ENCODE measurements at places on chromosomes 4 and X.

DNA sequence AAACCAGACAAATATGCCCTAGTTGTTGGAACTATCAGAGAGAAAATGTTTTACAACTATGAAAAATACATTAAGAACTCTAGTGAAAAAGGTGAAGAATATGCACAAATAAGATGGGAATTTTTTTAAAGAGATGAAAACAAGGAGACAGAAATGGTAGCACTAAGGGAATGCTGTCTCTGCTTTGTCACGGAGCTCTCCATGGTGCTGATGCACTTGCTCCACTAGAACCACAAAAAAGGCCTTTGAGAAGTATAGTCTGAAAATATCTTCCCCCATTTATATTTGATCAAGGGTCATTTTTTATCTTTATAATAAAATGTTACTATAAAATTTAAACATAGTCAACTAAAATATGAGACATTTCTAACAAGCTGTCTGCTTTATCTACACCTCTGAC, 1655.5 kb upstream of the AGA start:
- DNase-seq = no peak

- no peak for DNase-seq
These were observed 89.0 kb upstream of the MAPK10 start for GRCh38 chr4:86448871-86449270.

DNA sequence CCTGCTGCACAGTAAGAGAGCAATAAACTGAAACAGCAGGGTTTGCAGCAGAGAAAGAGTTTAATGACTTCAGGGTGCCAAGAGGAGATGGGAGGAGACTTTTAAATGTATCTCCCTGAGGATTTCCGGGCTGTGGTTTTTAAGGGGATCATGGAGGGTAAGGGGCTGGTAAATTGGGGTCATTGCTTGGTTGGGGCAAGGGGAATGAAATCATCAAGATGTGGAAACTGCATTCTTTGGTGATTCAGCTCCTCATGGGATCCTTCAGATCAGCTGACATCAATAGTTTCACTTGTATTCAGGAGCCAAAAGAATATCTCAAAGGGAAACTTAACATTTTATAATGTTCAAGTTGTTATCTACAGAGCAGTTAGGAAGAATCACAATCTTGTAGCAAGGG, 174.3 kb upstream of the ANXA10 start:
- no peak for DNase-seq

DNA sequence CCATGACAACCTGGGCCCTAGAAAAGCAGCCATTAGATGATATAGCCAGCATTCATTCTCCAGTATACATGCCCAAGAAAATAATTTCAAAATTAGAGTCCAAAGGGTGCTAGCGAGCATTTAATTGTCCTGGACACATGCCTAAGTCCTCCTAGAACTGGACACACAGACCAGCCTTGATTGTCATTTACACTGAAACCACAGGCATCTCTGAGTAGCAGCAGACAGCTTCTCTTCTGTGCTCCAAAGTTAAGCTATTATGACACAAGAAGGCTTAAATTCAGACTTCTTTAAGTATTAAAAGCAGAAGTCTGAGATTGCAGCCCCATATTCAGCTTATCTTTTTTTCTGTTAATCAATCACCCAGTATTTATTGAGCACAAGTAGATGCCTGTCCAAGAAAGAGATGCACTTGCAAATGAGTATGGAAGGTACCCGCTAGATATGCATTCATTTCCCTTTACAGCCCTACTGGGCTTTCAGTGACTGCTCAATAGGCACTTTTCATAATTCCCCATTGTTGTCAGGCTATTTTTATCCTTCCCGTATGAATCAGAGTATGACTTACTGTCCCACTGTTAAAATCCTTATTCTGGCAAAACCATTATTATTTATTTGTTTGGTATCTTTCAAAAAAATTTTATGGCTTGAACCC, 374.1 kb downstream of the FBXW7 start:
- no peak for DNase-seq

DNA sequence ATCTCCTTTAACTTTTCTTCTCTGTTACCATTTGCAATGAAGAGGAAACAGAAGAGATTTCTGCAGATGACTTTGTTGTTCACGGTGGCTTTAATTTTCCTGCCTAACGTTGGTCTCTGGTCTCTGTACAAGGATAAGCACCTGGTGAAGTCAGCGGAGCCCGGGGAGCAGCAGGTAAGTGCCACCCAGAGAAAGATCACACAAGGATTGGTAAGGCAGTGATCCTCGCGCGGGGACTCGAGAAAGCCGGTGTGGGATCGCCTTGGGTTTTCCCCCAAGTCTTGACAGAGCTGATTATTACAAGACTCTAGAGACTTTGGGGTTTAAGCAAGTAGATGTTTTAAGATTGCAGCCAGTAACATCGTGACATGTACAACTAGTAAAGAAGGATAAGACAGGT, 1.3 kb downstream of the GALNTL6 start:
- DNase-seq = no peak

DNA sequence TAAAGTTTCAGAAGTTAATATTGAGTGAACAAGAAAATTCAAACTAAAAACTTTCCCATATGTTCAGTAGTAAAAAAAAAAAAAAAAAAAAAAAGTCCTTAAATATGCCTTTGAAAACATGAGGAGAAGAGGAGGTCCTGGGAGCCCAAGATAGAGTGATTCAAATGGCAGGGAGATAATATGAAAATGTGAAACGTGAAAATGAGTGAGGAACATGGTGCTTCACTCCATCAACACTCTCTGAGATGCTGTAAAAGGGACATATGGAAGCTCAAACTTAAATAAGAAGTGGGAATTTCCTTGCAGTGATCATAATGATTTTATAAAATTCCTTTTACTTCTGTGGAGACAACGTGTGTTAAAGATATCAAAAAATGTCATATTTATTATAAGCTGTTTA, 423.9 kb downstream of the PABPC4L start:
- no peak for DNase-seq

- no peak for DNase-seq
These were observed 58.2 kb downstream of the DCLK2 start for GRCh38 chr4:150136481-150136880.

DNA sequence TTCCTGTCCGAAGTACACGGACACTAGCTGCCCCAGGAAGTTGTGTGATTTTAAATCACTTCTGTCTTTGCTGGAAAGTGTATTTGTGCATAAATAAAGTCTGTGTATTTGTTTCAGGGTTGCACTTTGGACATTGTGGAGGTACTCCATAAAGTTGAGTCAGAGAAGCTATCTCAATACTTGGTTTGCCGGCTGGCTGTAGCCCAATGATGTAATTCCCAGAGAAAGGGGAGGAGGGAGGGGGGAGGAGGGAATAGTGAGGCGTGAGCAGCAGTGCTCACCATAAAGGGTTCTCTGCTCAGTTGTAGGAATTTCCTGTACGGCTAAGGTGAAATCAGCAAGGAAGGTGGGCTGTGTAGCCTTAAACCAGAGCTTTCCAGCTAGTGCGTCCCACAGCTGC, 7.5 kb downstream of the APEX2 start:
- DNase-seq = no peak

DNA sequence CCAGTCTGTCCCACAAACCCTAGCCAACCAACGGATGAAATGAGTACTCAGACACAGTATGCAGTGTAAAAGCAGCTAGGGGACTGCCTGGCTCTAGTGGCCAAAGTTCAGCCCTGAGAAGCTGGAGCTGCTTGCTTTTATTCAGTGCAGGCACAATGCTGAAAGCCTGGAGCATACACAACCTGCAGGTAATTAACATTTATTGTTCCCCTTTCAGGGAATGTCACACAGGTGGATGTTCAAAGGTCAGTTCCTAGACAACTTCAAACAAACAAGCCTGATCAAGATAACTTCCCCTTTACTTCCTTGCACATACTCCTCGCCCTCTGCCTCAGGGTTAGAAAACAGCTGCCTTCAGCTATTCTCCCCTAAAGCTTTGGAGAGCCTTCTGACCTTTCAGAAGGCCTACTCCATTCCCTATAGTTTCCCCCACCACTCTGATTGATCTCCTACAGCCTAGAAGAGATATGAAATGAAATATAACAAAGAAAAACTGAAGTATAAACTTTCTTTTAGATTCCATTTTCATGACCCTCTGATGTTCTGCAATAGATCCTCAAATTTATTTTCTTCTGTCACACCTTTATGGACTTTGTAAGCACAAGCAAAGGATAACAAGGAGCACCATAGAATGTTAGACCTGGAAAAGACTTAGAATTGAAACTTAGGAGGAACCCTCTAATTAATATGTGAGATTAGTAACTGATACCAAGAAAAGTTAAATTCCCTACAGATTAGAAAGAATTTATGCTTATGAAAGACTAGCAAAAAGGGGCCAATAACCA, 6.8 kb upstream of the DCAF8L1 start:
- DNase-seq = no peak

DNA sequence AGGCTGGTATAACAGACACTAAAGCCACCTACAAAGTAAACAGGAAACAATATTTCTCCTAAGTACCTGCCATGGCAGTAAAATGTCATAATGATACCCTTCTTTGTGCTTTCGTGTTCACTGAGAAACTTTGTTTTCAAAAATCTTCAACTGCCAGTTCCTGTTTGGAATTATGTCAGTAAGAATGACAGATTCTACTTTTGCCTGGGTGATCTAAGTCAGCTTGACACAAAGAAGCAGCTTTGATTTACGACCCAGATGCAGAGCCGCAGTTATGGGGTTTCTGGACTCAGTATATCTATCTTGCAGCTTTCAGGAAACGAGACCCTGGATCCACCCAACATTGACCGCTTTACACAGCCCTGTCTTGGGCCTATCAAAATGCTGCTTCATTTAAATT, 71.2 kb downstream of the SNX25 start:
- DNase-seq = no peak

- DNase-seq = no peak
These were observed 16.1 kb downstream of the CBR4 start for GRCh38 chr4:168993714-168994510.

DNA sequence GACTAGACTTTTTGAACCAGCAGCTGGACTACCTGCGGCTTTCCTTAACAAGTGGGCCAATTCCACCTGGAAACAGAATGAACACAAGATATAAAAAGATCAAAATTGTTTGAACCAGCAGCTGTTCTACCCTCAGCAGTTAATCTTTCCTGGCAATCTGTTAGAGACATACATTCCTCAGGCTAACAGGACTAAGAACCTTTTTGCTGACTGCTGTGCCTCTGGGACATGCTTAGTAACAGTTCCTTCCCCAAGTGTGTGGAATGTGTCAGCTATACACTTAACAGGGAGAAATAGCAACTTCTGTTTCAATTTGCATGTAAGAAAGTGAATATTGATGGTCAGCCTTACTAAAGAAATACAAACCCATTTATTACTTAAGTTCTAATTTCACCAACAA, 554.4 kb downstream of the ARAP2 start:
- DNase-seq = no peak

DNA sequence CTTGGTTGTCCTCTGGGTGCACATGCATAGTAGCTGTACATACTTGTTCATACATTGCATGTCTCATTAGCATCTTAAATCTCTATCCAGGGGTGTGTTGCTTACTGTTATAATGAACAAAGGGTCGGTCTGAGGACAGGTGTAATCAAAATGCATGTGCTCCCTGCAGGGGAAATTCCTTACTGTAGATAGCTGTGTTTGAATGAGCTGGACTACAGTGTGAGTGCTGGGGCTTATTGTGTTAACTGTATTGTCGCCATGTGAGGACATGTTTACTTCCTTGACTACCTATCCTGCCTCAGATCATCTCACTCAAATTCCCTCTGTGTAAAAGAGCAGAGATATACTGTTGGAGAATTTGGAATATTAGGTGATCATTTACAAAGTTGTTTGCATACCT, 98.7 kb downstream of the KLHL34 start:
- DNase-seq = no peak

DNA sequence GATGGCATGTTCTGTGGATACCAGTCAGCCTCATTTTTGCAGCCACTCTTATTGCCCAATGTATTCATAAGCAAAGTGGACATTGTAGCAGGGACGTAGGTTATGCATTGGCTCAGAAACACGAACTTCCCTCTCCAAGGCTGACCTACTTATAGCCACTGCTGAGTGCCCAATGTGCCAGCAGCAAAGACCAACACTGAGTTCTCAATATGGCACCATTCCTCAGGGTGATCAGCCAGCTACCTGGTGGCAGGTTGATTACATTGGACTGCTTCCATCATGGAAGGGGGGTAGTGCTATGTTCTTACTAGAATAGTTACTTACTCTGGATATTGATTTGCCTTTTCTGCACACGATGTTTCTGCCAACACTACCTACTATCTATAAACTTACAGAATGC, 306.9 kb downstream of the KCNIP4 start:
- DNase-seq = no peak

DNA sequence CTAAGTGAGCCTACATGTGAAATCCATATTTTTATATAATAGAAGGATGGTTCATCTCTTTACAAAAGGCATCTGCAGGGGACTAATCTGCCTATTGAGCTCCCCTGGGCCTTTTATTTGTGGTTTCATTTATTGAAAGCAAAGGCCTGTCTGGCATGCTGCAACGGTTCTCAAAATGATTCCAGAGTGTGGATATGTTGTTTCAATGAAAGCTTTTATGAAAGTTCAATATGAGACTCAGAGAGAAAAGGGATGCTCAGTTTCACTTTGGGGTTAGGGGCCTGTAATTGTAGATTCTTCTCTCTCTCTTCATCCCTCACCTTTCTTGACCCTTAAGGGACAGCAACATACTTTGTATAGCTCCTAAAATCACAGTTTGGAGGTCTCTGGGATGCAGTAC, 204.2 kb upstream of the CASK start:
- no peak for DNase-seq

DNA sequence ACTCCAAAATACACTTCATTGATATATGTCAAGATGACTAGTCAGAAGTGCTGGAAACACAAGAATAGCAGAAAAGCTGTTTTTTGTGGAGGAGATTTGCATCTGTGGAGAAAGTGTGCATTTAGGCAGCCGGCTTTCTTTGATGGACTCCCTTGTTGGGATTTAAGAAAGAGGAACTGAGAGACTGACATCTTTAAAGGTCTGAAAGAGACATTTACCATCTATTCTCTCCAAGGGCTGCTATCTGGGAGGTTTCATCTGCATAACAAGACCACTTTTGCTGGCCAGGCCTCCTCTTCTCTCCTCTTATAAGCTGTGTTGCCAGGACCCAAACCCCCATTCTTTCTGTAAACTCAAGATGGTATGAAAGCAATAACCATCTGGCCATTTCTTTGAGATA, 1065.0 kb downstream of the NLGN4X start:
- DNase-seq = no peak

DNA sequence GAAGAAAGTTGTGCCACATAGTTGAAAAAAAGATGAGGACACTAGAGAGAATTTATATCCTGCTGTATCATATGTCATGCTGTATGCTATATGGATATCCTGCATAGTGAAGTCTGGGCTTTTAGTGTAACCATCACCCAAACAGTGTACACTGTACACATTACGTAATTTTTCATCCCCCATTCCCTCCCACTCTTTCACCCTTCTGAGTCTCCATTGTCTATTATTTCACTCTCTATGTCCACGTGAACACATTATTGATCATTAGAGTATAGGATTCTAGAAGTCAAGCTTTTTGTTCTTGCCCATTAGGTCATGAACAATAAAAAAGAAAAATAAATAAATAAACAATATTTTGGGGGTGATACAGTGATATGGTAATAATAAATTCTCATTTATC, 18.0 kb upstream of the FRYL start:
- DNase-seq = no peak

All from hematopoietic multipotent progenitor cell treated with erythropoietin and hydrocortisone succinate and interleukin-3 and kit ligand, for 17 days (in vitro differentiated cells).